Eye (tissue), 1 donor: ENCODE measurements at places on chromosomes 11 and 22.

DNA sequence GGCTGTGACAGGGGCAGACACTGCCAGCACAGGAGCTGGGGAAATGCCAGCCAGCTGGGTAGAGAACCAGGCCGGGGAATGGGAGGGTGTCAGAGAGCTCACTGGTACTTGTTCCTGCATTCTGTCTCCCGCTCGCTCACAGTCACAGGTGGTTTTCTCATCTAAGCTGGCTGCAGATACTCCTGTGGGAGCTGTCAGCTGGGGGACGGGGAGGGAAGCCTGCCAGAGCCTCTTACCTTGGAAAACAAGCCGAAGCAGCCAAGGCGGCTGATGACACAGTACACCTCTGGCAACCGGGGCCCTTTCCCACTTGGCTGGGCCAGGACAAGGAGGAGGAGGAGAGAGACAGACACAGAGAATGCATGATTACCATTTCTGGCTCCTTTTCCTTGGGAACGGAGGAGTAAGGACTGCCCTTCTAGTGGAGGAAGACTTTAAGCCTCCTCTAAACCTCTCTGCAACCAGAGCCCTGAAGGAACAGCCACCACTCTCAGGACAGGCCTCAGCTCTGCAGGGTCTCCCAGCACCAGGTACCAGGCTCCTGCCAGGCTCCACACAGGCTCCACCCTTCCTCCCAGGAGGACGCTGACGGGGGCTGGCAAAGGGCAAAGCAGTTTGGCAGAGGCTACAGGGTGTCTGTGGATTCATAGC, 25.1 kb downstream of the RPL27A start:
- no peak for DNase-seq

GRCh38 chr11:11318961-11319360, 34.1 kb downstream of the CSNK2A3 start:
- DNase-seq = no peak

- no peak for DNase-seq
Measured at GRCh38 chr22:19438298-19438697, 6.0 kb downstream of the MRPL40 start.

- no peak for DNase-seq
Measured at GRCh38 chr22:37830093-37830842, 7.1 kb downstream of the GALR3 start.

- DNase-seq = no peak
Measured at GRCh38 chr11:1894759-1895158, 3.1 kb upstream of the PRR33 start.

DNA sequence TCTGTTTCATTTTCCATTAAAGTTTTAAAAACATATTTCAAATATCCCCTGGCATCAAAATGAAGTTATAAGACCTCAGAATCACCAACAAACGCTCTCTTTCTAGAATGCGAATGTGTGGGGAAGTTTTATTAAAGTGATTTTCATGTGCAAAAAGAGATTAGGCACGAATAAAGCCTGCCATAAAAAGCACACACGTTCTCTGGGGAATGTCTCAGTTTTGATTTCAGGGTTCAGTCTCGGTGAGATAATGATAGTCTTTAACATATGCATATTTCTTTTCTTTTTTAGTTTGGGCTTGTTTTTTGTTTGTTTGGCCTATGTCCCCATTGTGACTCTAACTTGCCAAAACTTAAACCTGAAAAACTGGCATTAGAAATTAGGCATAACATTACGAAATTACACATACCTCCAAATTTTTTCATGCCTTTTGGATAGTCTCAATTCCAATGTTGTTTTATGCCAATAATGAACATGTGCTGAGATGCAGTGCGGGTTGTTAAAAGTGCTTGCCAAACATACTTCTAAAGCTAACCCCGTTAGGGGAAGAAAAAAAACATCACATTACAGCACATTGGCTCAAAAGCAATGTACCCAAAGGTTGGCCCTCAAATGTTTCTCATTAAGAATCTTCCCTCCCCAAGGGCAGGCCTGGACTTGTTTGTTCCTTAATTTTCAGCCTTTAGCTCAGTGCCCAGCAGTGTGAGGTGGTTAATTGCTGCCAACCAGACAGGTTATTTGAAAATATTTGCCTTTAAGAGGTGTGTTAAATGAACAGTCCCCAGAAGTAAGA, 33.2 kb upstream of the FBLN1 start:
- peak; percentile 52 for DNase-seq

DNA sequence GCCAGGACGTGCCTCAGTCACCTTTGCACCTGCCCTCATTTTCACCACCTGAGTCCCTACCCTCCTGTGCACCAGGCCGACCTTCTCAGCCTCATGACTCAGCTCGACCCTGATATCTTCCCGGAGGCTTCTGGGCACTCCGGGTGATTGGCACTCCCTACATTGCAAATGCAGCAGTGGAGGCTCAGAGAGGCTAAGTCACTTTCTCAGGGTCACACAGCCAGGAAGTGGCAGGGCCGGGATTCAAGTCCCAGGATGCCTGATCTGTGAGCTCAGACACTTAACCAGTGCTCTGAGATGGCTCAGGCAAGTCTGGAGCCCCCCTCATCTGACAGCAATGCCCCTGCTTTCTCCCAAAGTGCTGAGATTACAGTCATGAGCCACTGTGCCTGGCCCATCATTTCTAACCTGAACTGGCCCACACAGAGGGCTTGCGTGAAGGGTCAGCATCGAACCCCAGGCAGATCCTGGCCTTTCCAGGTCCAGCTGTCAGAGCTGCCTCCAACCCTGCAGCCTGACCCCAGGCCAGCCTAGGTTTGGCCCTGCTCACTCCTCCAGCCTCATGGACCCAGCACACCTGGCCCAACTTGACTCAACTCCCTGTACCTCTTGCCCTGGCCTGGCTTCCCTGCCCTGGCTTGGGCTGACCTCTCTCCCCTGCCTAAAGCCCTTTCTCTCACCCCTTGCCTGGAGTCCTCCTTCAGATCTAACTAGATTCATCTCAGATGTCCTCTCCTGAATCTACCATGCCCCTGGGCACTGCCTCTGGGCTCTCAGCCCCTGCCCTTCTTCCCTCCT, 40.7 kb upstream of the RTL6 start:
- no peak for DNase-seq

DNA sequence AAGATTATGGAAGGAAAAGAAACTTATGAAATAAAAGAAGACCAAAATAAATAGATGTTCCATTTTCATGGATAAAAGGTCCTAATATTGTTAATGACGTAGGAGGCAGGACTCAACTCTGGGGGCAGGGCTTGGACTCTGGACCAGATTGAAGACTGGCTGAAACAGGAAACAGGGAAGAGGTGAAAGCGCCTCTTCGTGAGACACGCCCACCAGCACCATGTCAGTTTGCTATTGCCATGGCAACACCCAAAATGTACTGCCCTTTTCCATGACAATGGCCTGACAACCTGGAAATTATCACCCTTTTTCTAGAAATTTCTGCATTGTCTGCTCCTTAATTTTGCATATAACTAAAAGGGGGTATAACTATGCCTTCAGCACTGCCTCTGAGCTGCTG, 1522.2 kb downstream of the TBC1D22A start:
- no peak for DNase-seq

GRCh38 chr11:68498321-68498720, 37.8 kb downstream of the PPP6R3 start:
- DNase-seq = no peak

DNA sequence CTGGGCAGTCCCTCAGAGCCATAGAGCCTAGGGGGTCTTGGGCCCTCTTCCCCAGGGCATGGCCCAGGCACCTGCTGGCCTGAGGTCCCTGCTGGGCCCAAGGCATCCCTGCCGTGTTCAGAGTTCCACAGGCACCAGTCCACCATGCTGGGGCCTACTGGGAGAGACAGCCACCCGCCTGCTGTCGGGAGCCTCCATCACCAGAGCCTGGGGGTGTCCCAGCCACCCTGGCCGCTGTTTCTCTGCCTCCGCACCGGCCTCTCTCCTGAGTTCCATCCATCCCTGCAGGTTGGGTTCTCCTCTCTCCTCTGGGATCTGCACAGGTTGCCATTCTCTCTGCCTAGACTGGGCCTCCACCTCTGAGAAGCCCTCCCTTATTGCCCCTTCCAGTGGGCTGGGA, 68.6 kb downstream of the KCNQ1 start:
- DNase-seq = no peak

- DNase-seq = peak; percentile 87
Measured at GRCh38 chr22:20243537-20244249, 24.4 kb downstream of the RTN4R start.

DNA sequence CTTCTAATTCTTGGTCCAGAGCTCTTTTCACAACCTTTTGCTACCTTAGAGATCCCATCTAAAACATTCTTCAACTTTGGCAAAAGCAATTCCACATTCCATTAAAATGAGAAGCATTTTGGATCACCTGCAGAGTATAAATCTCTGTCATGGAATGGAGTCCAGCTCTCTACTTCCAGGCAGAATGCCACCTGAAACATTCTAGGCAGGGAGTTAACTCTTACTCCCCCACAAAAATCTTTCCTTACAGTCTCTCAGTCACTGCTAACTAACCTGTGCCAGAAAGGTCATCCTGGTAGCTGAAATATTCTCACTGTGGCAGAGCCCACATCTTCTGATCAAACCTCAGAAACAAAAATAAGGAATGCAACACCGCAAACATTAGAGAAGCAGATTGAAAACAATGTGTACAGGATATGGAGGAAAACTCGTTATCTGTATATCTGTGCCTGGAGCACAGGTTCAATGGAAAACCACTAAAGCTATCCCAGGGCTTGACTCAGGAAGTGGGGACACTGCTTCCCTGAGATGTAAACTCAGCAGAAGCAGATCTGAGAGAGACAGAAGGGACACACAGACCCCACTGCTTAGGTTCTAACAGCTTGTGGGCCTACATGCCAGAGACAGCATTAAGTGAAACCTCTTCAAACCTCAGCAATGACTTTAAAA, 78.9 kb downstream of the KCNC1 start:
- no peak for DNase-seq
